ENCODE measurements at places on chromosomes 5 and 9.

GRCh38 chr5:117943541-117943940 is 1044.8 kb downstream of the DTWD2 start:
- no peak for DNase-seq

DNA sequence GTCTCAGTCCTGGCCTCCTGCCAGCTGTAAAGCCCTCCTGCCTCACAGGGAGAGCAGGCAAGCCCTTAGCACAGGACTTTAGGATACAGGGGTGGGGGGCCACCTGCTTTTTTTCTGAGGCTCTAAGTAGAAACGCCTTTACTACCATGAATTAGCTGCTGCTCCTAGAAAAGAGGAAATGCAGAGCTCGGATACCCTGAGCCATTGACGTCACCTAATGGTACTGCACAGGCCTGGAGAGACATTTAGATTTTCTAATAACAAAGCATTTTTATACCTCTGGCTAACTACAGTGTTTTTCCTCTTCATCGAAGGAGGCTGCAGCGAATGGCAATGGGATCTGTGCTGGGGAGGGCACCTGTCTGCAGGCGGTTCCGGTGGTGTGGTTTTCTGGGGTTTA is 137.0 kb downstream of the WDR41 start:
- DNase-seq, result no peak

GRCh38 chr5:165296401-165297130 is 1791.1 kb downstream of the MAT2B start:
- DNase-seq, result no peak

- DNase-seq, result no peak
Measured at GRCh38 chr9:84357275-84357674, 16.7 kb upstream of the SLC28A3 start.

- DNase-seq, result no peak
Measured at GRCh38 chr5:83255268-83255667, 177.9 kb downstream of the XRCC4 start.

GRCh38 chr5:123814801-123815470 is 303.0 kb downstream of the CSNK1G3 start:
- no peak for DNase-seq

GRCh38 chr5:37015795-37016666 is 139.5 kb downstream of the NIPBL start:
- no peak for DNase-seq

DNA sequence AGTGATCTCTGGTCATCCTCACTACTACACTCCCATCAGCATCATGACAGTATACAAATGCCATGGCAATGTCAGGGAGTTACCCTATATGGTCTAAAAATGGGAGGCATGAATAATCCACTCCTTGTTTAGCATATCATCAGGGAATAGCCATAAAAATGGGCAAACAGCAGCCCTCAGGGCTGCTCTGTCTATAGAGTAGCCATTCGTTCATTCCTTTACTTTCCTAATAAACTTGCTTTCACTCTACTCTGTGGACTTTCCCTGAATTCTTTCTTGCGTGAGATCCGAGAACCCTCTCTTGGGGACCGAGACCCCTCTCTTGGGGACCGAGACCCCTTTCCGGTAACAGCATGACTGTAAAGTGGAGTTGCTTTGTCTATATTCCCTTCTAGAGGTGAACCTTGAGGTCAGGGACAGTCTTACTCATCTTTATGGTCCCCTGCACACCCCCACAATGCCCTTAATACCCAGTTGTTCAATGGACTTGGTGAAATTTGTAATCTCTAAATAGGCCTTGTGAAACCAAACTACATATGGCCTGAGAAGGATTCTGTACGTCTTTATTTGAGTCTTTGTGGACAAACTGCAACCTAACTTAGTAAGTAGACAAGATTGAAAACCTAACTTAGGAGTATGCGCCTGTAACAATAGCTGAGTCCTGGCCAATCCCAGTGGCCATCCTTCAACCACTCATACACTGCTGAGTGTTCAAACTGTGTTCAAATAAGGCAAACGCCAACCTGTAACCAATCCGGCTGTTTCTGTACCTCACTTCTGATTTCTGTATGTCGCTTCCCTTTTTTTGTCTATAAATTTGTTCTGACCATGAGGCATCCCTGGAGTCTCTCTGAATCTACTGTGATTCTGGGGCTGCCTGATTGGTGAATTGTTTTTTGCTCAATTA is 32.3 kb upstream of the UBTD2 start:
- no peak for DNase-seq

DNA sequence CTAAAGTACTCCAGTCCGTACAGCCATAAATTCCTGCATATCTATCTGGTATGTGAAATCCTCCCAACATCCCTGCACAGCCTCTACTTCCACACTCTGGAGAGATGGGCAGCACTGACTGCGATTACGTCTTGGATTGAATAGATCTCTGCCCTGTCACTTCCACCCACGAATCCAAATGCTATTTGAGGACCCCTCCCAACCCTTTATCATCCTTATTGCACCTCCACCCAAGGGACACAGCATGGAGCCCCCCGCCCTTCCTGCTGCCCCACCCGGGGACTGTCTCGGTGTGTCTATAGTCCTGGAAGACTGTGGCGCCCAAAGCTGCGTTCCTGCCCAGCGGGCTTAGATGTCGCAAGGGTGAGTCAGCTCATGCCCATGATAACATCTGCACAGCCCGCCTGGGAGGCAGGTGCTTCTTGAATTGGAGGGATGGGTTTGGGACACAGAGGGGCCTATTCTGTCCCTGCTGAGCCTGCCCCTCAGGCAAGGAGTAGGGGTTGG is 105.7 kb upstream of the HAND1 start:
- no peak for DNase-seq

DNA sequence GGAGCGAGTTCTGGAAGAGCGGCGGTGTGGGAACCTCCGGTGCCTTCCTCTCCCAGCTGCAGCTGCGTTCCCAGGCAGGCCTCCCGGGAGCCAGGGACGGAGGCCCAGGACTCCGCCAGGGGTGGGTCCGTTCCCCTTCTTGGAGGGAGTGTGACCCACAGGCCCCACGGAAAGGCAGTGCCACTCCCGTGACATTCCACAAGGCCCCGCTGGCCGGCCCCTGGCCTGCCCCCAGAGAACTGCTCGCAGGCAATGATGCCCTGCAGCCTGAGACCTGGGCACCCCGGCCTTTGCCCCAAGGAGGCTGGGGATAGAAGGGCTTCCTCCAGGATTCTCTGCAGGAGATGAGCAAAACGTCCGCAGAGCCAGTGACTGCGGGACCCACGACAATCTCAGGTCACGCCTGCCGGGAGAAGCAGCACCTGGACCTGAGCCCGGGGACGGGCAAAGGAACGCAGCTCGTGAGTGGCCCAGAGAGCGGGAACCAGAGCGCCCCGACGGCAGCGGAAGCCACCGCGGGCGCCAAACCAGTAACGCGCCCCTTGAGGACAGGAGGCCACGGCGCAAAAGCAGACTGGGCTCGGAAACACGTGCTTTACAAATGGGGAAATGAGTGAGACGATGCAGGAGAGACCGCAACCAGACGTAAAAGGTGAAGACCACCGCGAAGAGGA is 9.3 kb downstream of the OBP2B start:
- no peak for DNase-seq

- peak; percentile 2 for DNase-seq
Measured at GRCh38 chr5:98927242-98927988, 1.4 kb downstream of the CHD1 start.

DNA sequence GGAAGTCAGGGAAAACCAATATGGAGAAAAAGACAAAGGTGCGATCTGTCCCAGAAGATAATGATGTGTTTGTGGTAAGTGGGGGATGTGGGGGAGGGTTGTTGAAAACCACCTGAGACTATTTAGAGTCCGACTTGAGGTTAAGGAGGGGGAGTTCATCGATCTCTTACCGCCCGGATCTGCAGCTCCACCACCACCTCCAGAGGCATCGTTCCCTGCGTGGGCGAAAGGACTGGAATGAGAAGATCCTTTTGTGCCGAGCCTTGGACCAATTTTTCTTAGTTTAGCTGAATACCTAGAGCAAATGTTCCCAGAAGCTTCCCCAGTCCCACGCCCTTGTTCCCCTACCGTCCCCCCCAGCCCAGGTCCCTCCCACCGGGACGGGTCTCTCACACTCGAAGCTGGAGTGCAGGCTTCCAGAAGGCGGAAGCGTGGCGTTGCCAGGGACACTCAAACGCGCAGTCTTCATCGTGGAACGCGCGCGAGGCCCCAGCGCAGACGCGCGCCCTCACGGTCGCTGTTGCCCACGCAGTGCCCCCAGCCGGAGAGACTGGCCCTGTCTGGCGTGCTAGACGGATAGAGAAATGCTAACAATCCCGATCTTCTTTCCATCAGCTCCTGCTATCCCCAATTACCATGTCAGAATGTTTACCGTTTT is at the start of gene SPATA6L:
TSS of gene SPATA6L (minus strand) at position 439 of the 658 bp plus-strand sequence. CDS start at position 209, 230 bp downstream.
- peak; percentile 73 for DNase-seq

- no peak for DNase-seq
Measured at GRCh38 chr9:6715755-6716643, 41.8 kb upstream of the KDM4C start.

- no peak for DNase-seq
Measured at GRCh38 chr5:123474228-123474627, 37.7 kb upstream of the CSNK1G3 start.

Measured in occipital lobe (tissue), 3 donors.